ENCODE measurements at places on chromosomes 6 and 20. TPM values are rescaled to one million over a fixed set of nuclear protein-coding genes. Genes with fewer than 3 reads are reported as not detected.

DNA sequence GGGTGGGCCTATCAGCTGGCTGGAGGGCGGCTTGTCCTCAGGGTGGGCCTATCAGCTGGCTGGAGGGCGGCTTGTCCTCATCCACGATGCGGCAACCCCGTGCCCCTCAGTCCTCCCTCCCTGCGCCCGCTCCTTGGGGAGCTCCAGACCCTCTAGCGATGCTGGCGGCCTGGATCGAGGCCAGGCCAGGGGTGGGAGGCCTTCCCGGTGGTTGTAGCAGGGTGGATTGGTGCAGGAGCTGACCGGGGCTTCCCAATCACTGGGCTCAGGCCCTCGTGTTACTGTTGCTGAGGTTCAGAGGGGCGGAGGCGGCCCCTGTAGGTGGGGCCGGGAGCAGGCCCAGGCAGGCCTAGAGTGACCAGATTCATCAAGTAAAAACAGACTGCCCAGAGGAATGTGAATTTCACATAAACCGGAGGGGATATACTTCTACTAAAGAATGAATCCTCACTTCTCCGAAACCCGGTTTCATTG is 8.8 kb downstream of the SLC17A9 start:
- no peak for DNase-seq

GRCh38 chr6:142740449-142740848 is 204.5 kb downstream of the HIVEP2 start:
- no peak for DNase-seq

DNA sequence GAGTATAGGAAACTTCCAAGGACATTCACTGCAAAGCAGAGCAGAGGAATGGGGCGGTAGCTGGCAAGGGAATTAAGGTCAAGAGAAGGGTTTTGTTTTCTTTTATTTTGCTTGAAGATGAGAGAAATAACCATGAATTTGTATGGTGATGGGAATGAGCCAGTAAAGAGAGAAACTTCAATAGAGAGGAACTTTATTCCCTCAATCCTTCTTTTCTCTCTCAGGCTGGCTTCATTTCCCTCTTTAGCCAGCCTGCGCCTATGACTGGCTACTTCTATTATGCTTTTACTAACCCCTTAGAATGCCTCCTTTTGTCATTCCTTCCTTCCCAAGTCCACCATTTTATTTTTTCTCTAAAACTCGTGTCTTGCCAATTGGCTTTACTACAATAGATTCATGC is 101.4 kb upstream of the CEP85L start:
- no peak for DNase-seq

DNA sequence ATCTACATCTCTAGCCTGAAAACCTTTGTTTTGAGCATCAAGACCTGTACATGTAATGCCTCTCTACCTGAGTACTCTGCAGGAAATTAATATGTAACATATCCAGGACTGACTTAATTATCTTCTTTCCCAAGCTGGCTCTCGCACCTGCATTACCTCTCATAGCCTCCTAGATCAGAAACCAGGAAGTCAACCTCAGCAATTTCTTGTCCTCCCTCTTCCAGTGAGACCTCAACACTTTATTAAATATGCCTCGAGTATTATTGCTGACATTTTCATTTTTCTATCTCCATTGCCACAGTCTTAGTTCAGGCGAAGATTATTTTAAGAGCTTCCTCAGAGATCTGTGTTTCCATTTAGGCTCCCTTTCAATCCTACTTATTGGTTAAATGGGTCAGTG is 69.0 kb downstream of the MACROD2 start:
- DNase-seq: no peak

DNA sequence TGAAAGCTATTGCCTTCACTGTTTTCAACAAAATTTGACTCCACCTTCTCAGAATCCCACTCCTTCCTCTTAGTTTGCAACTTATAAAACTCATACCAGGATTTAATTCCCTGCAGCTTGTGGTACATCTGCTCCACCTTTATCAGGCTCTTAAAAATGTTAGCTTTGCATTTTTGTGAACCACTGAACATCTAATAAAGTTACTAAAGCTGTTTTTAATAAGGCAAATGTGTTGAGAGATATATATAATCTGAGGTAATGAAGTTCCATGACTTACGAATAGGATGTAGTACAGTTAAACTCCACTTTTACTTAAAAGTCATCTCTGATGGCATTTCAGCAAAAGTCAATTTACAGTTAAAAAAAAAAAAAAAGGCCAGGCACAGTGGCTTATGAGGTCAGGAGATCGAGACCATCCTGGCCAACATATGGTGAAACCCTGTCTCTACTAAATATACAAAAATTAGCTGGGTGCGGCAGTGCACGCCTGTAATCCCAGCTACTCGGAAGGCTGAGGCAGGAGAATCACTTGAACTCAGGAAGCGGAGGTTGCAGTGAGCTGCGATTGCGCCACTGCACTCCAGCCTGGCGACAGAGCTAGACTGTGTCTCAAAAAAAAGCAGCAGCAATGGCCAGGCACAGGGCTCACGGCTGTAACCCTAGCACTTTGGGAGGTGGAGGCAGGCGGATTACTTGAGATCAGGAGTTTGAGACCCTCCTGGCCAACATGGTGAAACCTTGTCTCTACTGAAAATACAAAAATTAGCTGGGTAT is 106.2 kb downstream of the KIF13A start:
- DNase-seq: no peak

- no peak for DNase-seq
Measured at GRCh38 chr20:62716941-62717310, 8.3 kb downstream of the NTSR1 start.

- no peak for DNase-seq
Measured at GRCh38 chr20:30489614-30490003, 767.9 kb upstream of the DEFB115 start.

DNA sequence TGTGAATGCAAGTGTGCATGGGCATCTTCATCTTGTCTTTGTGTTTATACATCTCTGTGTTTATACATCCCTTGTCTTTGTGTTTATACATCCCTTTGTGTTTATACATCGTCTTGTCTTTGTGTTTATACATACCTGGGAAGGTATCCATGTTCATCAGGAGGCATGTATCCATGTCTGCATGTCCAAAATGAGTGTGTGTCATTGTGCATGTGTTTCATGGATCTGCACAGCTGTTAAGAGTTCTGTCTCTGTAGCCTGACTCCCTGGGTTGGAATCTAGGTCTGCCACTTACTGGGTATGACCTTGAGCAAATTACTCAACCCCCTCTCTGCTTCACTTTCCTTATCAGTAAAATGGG is 50.1 kb upstream of the SIRPA start:
- DNase-seq: no peak

GRCh38 chr6:169236988-169237387 is 16.7 kb downstream of the THBS2 start:
- DNase-seq: no peak

DNA sequence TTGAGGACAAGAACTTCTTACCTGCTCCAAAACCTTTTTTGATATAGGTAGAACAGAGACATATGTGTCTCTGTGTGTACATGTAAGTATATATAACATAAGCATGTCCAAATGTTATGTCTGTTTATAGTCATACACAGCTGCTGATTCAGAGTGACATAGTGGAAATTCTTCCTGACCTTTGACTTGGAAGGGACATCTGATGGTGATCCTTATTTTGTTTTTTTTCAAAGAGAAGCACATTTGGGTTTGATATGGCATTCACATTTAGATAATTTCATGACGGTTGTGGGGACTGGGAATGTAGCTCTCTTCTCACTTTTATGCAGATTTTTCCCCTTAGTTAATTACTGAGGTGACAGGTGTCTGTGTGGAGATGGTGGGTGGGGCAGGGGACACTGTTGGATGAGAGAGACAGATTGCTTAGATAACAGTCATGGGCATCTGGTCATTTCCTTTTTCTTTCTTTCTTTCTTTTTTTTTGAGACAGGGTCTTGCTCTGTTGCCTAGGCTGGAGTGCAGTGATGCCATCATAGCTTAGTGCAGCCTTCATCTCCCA is 39.0 kb downstream of the FARS2 start:
- no peak for DNase-seq

- DNase-seq: peak; percentile 20
Measured at GRCh38 chr6:44022296-44022661, 105.0 kb downstream of the MRPL14 start.

GRCh38 chr6:11654876-11655275 is 117.3 kb downstream of the TMEM170B start:
- DNase-seq: no peak

GRCh38 chr20:44632103-44632752 is 19.3 kb downstream of the ADA start:
- no peak for DNase-seq

DNA sequence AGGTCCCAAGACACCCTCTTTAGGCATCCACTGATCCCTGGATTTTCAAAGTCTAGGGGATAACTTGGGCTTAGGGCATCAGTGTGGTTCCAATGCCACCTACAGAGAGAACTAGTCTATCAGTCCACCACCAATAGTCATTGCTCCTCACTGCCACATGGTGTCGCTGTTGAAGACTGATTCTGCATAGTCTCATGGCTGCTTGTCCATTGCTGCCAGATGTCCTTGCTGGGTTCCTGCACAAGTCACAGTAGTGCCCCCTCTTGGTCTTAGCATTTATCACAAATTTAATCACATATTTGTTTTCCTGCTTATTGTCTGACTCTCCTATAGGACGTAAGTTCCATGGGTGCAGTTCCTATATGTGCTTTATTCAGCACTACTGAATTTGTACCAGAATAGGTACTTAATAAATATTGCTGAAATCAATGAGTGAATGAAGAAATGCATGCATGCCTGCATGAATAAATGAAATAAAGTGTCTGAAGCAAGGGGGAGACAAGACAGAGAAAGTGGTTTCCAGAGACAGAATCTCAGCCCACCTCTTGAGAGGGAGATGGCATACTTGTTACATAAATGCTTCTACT is 45.9 kb upstream of the RALY start:
- peak; percentile 88 for DNase-seq

- peak; percentile 75 for DNase-seq
Measured at GRCh38 chr20:46253391-46253790, 54.9 kb downstream of the CDH22 start.

- no peak for DNase-seq
Measured at GRCh38 chr6:89975991-89976693, 81.9 kb downstream of the GJA10 start.

- DNase-seq: no peak
Measured at GRCh38 chr6:78781001-78781400, 86.3 kb upstream of the IRAK1BP1 start.

- DNase-seq: no peak
Measured at GRCh38 chr6:35140639-35141006, 516 bp downstream of the TCP11 start.

DNA sequence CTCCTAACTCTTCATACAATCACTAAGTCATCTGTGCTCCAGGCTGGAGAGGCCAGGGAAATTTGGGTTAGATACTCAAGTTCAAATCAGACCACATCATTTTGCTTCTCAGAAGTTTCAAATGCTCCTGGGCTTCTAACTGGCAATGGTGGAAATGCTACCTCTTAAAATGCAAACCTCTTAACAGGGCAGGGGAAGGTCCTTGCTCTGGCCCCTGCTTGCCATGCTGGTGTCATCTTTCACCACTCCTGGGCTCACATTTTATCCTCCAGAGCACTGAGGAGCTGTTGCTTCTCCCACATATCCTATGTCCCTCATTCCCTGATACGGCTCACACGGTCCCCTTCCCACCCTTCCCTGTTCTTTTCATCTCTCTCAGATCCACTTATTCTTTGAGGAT is 41.8 kb upstream of the NT5E start:
- no peak for DNase-seq

GRCh38 chr6:35363293-35363750 is 21.0 kb downstream of the PPARD start:
- DNase-seq: no peak

GRCh38 chr6:1787894-1788293 is 178.2 kb downstream of the FOXC1 start:
- no peak for DNase-seq

DNA sequence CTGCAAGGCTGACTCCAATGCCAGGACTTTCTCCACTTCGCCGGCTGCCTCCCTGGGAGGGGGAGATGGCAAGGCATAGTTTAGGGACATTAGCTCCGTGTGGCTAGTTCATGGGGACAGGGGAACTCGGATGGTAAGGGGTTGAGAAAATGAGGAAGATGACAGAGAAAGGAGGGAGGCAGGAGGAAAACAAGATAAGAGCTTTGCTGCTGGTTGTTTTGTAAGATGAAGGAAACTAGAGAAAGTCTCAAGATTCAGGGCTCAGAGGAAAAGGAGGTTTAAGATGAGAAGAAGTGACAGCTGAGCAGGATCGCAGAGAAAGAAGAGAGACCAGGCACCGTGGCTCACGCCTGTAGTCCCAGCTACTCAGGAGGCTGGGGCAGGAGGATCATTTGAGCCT is 180.9 kb upstream of the RREB1 start:
- DNase-seq: no peak

- peak; percentile 60 for DNase-seq
Measured at GRCh38 chr6:33761922-33762629, 15.4 kb upstream of the IP6K3 start.

DNA sequence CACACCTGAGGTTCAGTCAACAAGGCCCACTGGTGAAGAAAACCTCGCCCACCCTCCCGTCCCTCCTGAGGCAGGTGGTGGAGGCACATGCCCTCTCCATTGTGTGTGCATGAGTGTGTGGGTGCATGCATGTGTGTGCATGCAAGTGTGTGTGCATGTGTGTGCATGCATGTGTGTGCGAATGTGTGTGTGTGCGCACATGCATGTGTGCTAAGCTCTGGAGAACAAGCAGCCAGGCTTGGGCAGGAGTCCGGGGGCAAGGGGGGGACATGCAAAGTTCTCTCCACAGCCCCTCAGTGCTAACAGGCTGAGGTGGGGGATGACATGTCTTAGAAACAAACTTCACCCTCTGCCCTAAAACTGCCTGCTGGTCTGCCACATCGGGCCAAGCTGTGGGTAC is 3.1 kb upstream of the HSPA12B start:
- no peak for DNase-seq

DNA sequence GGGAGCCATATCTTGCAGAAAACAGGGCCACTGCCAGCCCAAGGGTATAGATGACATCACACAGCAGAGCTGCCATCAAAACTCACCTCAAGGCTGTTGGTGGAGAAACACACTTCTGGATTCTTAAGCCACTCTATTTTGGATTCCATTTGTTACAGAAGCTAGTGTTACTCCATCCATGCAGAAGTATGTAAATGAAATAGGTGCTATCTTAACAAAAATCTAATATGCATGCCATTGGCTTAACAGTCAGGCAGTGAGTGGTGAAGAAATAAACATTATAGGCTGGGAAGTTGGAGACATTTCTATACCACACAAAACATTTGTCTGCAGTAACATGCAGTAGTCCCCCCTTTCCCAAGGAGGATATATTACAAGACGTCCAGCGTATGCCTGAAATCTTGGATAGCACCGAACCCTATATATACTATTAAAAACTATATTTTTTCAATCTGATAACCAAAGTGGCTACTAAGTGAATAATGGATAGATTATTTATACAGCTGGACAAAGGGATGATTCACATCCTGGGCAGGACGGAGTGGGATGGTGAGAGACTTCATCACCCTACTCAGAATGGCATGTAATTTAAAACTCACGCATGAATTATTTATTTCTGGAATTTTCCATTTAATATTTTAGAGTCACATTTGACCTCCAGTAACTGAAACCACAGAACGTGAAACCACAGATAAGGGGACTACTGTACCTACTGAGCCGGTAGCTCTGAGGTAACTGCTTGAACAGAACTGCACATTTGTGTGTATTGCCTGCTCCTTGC is 160.0 kb upstream of the PLN start:
- no peak for DNase-seq

IL20RA gene
- total RNA-seq: not detected

NFKBIE gene
- 11.6 TPM for total RNA-seq

DYNLT2 gene
- total RNA-seq: 0.61 TPM

OR2H1 gene
- not detected for total RNA-seq

CRYBG1 gene
- 0.05 TPM for total RNA-seq

CCDC170 gene
- not detected for total RNA-seq

C20orf173 gene
- total RNA-seq: not detected

TREM1 gene
- total RNA-seq: not detected

FAM217A gene
- total RNA-seq: not detected

All from SK-MEL-5 (cell line).